Airway epithelial cell (primary cell): ENCODE measurements at places on chromosomes 7 and 10. TPM values are rescaled to one million over a fixed set of nuclear protein-coding genes. Genes with fewer than 3 reads are reported as not detected.

EBF3 gene
- total RNA-seq = not detected in 2 replicates

ITPRID1 gene
- 0.14 TPM in 1 of 2 replicates, not detected in the other for total RNA-seq

ST7 gene
- total RNA-seq = 8.6 and 13.3 TPM in 2 replicates

ZNF365 gene
- total RNA-seq = 0.14 and 0.42 TPM in 2 replicates

CYP2C8 gene
- 0.14 TPM in 1 of 2 replicates, not detected in the other for total RNA-seq

ANXA8L1 gene
- total RNA-seq = 291 and 296 TPM in 2 replicates

ANKIB1 gene
- 15.0 and 24.2 TPM in 2 replicates for total RNA-seq

GLI3 gene
- 2.8 and 5.3 TPM in 2 replicates for total RNA-seq

SAMD9 gene
- 7.5 and 10.4 TPM in 2 replicates for total RNA-seq

OR13A1 gene
- not detected in 2 replicates for total RNA-seq

CHAT gene
- not detected in 2 replicates for total RNA-seq

EGFR gene
- total RNA-seq = 150 and 214 TPM in 2 replicates

SPRN gene
- not detected in 2 replicates for total RNA-seq

ALDH18A1 gene
- 76.0 and 83.9 TPM in 2 replicates for total RNA-seq

SHTN1 gene
- total RNA-seq = 8.5 and 9.0 TPM in 2 replicates

DGKI gene
- 0.14 and 0.70 TPM in 2 replicates for total RNA-seq

HYAL4 gene
- 0.21 and 0.23 TPM in 2 replicates for total RNA-seq

LRRC17 gene
- 1.3 and 2.0 TPM in 2 replicates for total RNA-seq

SPDYE9 gene
- not detected in 2 replicates for total RNA-seq

TLL2 gene
- 0.09 and 0.49 TPM in 2 replicates for total RNA-seq

NKX1-2 gene
- 3.3 and 4.0 TPM in 2 replicates for total RNA-seq

NUPR2 gene
- total RNA-seq = 5.7 TPM in 1 of 2 replicates, not detected in the other

CHN2 gene
- total RNA-seq = not detected in 2 replicates

ELFN1 gene
- total RNA-seq = 0.07 and 0.14 TPM in 2 replicates

FAM237B gene
- not detected in 2 replicates for total RNA-seq

SPDYE5 gene
- not detected in 2 replicates for total RNA-seq

PNLIPRP3 gene
- 12.0 and 13.5 TPM in 2 replicates for total RNA-seq

ITIH2 gene
- total RNA-seq = not detected in 2 replicates
